Hindlimb muscle (tissue), 1 donor: ENCODE measurements at places on chromosomes 16 and 17.

DNA sequence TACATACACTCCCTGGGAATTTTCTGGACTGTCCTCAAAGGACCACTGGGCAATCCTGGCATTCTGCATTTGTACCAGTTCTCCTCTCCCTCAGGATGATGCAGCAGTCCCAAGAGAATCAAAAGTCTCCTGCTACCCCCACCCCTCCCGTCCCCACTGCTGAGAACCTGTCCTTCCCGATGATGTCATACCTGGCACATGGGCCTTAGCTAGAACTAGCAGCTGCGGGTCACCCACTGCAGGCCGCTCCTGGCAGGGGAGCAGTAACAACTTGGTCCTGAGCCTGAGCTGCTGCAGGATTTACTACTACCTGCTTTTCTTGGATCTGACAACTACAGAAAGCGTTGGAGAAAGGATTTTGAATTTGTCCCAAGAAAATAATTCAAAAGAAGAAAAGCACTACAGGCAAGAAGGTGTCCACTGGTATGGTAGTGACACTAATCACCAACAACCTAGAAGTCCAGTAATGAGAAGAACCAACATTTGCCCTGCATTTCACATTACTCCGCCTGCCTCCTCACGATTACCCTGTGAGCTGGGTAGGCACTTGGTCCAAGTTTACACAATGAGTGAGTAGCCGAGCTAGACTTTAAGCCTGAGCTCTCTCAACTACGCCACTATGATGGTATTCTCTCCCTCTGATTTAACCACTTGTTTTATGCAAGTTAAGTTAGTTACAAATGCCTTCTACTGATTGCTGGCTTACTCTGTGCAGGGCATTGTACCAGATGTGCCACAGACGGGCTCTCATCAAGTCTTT lies 55.3 kb upstream of the ETV4 start:
- no peak for DNase-seq

- DNase-seq, result no peak
These were observed 48.4 kb upstream of the ACSF3 start for GRCh38 chr16:89045181-89045815.

DNA sequence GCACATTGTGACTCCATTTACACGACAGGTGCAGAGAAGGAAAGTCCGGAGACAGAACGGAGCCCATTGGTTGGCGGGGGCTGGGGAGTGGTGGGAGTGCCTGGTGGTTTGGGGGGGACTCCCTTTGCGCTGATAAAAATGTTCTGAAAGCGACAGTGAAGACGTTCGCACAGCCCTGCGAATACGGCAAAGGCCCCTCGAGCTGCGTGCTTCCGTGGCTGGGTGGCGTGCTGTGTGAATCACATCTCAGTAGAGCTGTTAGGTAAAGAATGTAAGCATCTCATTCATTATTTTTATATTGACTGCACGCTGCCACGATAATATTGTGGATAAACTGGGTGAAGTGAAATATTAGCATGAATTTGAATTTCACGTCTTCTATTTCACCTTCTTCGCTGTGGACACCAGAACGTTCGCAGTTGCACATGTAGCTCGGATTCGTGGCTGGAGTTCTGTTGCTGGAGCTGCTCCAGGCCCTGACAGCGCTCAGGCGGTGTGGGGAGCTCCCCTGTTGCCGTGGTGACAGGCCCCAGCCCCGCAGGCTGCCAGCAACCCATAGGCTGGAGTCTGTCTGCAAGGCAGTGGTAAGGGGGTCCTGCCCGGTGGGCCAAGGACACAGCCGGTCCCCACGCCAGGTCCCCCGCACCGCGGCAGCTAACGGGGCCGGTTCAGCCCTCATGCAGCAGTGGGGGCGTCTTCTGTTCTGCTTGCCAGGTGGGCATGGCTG lies 44.6 kb downstream of the SOX8 start:
- no peak for DNase-seq

DNA sequence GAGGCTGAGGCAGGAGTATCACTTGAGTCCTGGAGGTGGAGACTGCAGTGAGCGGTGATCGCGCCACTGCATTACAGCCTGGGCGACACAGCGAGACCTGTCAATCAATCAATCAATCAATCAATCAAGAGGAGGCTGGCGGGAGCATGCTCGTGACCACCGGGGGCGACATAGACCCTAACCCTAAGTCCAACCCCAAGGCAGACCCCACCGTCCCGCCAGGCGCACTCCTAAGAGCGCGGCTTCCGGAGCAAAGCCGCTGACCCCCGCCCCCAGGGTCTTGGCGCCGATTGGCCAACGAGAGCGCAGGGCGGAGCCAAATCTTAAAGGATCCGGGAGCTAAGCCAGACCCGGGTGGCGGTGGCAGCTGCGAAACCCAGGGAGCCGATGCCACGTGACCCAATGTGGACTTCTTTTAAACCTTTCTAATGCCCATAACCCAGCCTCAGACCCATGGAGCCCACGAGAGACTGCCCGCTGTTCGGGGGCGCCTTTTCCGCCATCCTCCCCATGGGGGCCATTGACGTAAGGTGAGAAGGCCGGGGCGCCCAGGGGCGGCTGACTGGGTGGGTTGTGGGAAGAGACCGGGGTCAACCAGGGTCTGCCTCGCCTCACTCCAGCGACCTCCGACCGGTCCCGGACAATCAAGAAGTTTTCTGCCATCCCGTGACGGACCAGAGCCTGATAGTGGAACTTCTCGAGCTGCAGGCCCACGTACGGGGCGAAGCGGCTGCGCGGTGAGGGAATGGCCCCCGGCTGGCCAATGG lies at the start of gene RANGRF:
RANGRF (plus strand) TSS at position 335 of the 767 bp plus-strand sequence; CDS start at position 454, 119 bp downstream.
- peak; percentile 91 for DNase-seq

- DNase-seq, result no peak
These were observed 6.3 kb downstream of the SLC12A4 start for GRCh38 chr16:67962135-67962534.

DNA sequence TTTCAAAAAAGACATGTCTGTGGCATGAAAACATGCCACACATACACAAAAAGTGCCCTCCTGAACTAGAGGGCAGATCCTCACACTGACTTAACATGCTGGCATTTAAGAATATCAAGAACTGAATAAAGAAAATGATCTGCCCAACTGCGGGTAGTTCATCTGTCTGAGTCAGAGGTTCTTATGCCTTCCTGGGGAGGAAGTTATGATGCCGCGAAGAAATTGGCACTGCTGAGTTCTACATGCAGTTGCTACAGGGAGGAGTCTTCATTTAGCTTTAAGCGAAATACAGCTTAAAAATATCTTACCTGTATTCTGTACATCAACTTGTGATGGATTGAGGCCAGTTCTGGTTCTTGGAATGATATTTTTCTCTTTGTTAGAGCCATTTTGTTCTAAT lies 6.3 kb downstream of the ALDH3A2 start:
- no peak for DNase-seq

GRCh38 chr17:66981983-66982508 lies 17.5 kb downstream of the CACNG4 start:
- DNase-seq, result no peak

DNA sequence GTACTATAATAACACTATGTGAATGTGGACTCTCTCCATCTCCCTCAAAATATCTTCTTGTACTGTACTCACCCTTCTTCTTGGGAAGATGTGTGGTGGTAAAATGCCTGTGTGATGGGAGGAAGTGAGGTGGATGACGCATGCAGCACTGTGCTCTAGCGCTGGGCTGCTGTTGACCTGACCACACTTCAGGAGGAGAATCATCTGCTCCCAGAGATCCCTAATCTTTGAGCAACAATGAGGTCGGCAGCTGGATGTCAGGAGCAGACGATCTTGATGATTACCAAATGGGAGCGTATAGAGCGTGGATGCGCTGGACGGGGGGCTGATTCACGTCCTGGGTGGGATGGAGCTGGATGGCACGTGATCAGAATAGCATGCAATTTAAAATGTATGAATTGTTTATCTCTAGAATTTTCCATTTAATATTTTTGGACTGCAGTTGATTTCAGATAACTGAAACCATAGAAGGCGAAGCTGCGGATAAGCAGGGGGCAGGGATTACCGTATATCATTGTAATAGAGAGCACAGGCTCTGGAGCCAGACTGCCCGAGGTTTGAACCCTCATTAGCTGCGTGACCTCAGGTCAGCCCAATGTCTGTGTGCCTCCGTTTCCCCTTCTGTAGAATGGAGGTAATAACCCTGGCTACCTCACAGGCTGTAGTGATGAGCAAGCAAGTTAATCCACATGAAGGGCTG lies 23.7 kb upstream of the CYLD start:
- DNase-seq, result no peak

DNA sequence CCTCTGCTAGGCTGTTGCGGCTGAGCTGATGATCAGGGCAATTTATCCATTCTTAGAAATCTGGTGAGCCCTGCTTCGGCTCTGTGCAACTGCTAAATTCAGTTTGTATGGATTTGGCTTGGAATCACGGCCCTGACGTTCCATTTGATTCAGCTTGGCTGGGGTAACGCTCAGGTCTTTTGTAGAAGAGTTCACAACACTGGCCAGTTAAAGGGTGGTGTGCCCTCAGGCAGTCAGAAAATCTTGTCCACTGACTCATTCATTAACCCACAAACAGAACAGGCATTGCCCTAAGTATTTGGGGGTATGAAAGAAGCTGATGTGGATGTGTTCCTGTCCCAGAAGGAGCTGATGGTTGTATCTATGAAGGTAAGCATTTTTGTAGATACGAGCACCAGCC lies 53.9 kb downstream of the GNAO1 start:
- no peak for DNase-seq

DNA sequence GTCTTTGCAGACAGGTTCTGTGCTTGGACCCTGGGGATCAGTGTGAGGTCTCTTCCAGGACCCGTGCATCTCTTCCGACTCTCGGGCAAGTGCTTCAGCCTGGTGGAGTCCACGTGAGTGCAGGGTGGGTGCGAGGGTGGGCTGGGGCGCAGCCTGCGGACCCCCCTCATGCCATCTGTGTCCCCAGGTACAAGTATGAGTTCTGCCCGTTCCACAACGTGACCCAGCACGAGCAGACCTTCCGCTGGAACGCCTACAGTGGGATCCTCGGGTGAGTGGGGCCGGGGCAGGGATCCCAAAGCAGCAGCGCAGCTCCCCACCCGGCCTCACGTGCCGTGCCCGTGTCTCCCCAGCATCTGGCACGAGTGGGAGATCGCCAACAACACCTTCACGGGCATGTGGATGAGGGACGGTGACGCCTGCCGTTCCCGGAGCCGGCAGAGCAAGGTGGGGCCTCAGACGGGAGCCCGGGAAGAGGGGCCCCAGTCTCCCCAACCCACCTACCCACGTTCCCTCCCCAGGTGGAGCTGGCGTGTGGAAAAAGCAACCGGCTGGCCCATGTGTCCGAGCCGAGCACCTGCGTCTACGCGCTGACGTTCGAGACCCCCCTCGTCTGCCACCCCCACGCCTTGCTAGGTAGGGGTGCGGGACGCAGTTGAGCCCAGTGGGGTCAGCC lies 10.1 kb downstream of the GNPTG start:
- DNase-seq, result no peak

DNA sequence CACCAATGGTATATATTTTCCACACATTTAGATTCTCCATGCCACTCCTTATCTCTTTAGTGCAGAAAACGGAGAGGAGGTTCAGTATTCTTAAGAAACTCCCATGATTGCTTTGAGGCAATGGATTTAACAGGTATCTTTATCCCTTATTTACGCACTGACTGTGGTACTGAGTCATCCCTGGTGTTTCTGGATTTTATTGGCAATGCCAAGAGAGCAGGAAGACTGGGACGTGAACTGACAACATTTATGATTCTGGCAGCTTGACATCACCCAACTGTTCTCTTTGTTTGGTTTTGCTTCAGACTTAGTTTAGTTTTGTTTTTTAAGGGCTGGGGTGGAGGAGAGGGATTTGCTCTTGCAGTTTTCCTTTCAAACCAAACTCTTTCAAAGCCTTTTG lies 131.4 kb downstream of the WWOX start:
- DNase-seq, result no peak

DNA sequence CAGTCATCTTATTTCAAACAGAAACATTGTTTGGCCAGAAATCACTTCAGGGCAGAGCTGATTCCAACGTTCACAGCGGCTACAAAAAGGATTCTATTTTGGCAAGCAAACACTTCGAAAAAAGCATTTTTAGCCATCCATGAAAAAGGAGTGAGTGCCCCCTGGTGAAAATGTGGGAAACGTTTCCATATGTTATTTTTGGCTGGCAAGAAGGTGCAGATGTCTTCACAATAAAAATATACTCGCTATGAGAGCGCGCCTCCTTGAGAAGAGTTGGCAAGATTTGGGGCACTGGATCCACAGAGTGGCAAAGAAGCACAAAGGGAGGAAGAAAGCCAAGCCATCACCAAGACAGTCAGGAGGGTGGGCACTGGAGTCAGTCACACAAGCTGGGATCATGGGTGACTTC lies 191.1 kb downstream of the CHD9NB start:
- peak; percentile 26 for DNase-seq

GRCh38 chr16:57944970-57945739 lies 25.8 kb downstream of the CNGB1 start:
- no peak for DNase-seq

- no peak for DNase-seq
These were observed 5.9 kb downstream of the ZNF207 start for GRCh38 chr17:32355649-32356377.
